Thoracic aorta (tissue), 2 donors: ENCODE measurements at places on chromosomes 2 and 18.

GRCh38 chr2:236259371-236259770 is 4.8 kb downstream of the ASB18 start:
- DNase-seq, result no peak
- no peak overlapping the region for H3K4me3 ChIP-seq
- no peaks in the 10 kb centered on the region for H3K27me3 ChIP-seq
- no peak overlapping the region for H3K27ac ChIP-seq
- H3K4me1 ChIP-seq, result no peaks in the 10 kb centered on the region
- H3K36me3 ChIP-seq, result no peaks in the 10 kb centered on the region

- no peak overlapping the region for H3K27ac ChIP-seq
- H3K27me3 ChIP-seq, result no peaks in the 10 kb centered on the region
- no peaks in the 10 kb centered on the region for H3K4me1 ChIP-seq
- DNase-seq, result no peak
- H3K36me3 ChIP-seq, result no peaks in the 10 kb centered on the region
These were observed 171.1 kb upstream of the MC4R start for GRCh38 chr18:60543646-60544045.

DNA sequence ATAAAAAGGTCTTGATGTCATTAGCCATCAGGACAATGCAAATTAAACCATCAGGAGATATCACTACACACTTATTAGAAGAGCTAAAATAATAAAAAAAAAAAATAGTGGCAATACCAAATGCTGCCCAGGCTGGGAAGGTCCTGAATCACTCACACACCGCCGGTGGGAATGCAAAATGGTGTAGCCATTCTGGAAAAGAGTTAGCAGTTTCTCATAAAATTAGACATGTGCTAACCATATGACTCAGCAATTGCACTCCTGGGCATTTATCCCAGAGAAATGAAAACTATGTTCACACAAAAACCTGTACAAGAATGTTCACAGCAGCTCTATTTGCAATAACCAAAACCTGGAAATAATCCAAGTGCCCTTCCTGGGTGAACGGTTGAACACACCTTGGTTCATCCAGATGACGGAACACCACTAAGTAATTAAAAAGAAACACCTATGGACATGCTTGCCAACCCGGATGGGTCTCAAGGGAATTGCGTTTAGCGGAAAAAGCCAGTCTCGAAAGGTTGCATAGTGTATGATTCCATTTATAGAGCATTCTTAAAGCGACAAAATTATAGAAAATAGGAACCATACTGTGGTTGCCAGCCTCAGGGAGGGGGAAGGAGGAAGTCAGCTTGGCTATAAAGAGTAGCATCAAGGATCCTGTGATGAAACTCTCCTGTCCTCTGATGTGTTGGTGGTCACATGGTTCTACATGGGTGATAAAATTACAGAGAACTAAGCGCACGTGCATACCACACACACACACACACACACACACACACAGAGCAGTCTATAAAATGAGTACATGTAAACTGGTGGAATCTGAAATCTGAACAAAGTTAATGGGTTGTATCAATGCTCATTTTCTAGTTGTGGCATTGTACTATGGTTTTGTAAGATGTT is 4.6 kb downstream of the MBP start:
- no peaks in the 10 kb centered on the region for H3K36me3 ChIP-seq
- no peaks in the 10 kb centered on the region for H3K27me3 ChIP-seq
- peaks cover 56% of the 10 kb centered on the region for H3K4me1 ChIP-seq

- no peaks in the 10 kb centered on the region for H3K36me3 ChIP-seq
- no peak overlapping the region for H3K27ac ChIP-seq
- no peaks in the 10 kb centered on the region for H3K27me3 ChIP-seq
These were observed 360.7 kb downstream of the TMX3 start for GRCh38 chr18:68354176-68354575.

DNA sequence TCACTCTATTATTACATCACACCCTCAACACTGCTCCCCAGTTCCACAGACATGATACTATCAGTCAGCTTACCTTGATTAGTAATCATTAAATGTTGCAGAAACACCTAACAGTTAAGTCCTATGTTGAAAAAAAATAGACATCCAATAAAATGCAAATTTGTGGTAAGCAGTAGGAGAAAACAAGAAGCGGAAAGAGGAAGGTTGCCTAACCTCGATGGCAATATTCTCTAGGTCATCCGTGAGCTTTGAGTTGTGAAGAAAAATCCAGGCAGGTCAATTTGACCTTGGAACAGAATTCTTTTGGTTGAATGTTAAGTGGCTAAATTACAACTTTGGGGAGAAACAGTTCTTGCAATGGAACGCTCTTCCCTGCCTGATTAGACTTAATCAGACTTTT is 264.4 kb downstream of the AFF3 start:
- H3K27ac ChIP-seq, result no peak overlapping the region
- H3K36me3 ChIP-seq, result no peaks in the 10 kb centered on the region
- H3K4me3 ChIP-seq, result no peak overlapping the region
- no peaks in the 10 kb centered on the region for H3K27me3 ChIP-seq

GRCh38 chr2:174436351-174436750 is 40.8 kb downstream of the SCRN3 start:
- no peak overlapping the region for H3K4me3 ChIP-seq
- peaks cover 30% of the 10 kb centered on the region for H3K4me1 ChIP-seq
- H3K27ac ChIP-seq, result no peak overlapping the region
- no peaks in the 10 kb centered on the region for H3K27me3 ChIP-seq
- H3K36me3 ChIP-seq, result no peaks in the 10 kb centered on the region

- DNase-seq, result no peak
- no peaks in the 10 kb centered on the region for H3K36me3 ChIP-seq
- no peak overlapping the region for H3K4me3 ChIP-seq
- H3K4me1 ChIP-seq, result peaks cover 14% of the 10 kb centered on the region
- H3K27ac ChIP-seq, result peak overlapping the region; percentile 76
These were observed 154.3 kb downstream of the TTC32 start for GRCh38 chr2:19747310-19748072.

DNA sequence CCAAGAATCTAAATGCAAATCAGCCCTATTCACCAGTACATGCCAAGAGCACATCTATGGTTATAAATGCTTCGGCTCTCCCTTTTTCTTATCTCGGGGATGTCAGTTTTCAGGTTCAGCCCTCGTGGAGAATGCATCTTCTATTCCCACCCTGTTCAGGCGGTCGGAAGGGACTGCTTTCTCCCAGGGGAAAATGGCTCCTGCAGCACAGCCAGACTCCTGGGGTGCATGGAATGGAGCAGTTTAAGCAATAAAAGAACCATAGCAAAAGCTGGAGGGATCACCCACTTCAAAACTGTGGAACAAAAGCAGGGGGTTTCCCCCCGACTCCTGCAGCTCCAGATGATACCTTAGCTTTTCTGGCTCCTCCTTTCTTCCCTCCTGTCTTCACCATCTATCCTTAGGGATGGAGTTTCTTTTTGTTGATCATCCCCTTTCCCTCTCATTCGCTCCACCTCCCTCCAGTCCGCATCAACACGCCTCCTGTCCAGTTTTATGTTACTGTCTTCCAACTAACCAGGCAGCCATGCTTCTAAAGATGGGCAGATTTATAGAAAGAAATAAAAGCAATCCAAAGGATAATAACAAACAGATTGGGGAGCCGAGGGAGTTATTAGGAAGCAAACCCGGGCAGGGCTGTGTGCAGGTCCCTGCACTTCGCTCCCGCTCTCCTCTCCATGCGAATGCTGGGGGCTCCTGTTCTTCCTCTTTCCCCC is 356.2 kb upstream of the SMIM21 start:
- no peak overlapping the region for H3K4me3 ChIP-seq
- no peak for DNase-seq
- no peaks in the 10 kb centered on the region for H3K36me3 ChIP-seq
- peaks cover 4% of the 10 kb centered on the region for H3K27me3 ChIP-seq

- no peak overlapping the region for H3K4me3 ChIP-seq
- H3K27me3 ChIP-seq, result no peaks in the 10 kb centered on the region
- no peak overlapping the region for H3K27ac ChIP-seq
- H3K4me1 ChIP-seq, result no peaks in the 10 kb centered on the region
- no peak for DNase-seq
These were observed 135.8 kb downstream of the IKZF2 start for GRCh38 chr2:213015387-213016165.

DNA sequence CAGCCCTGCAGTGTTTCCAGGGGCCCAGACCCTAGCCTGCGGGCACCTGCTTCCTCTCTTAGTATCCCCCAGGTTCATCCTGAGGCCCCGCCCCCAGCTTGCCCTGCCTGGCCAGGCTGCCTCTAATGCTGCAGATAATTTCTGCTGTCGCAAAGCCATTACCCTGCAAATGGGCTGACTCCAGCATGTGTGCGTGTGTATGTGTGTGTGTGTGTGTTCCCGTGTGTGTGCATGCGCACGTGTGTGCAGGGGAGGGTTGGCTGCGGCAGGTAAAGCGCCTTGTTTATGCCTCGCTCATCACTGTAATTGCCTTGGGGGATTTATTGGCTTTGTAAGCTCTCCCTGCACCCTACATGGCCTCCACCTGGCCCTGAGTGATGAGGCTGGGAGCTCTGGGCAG is 7.6 kb upstream of the PRSS56 start:
- H3K27me3 ChIP-seq, result no peaks in the 10 kb centered on the region
- DNase-seq, result no peak
- no peak overlapping the region for H3K27ac ChIP-seq
- H3K4me1 ChIP-seq, result no peaks in the 10 kb centered on the region
- no peak overlapping the region for H3K4me3 ChIP-seq
- H3K36me3 ChIP-seq, result no peaks in the 10 kb centered on the region

DNA sequence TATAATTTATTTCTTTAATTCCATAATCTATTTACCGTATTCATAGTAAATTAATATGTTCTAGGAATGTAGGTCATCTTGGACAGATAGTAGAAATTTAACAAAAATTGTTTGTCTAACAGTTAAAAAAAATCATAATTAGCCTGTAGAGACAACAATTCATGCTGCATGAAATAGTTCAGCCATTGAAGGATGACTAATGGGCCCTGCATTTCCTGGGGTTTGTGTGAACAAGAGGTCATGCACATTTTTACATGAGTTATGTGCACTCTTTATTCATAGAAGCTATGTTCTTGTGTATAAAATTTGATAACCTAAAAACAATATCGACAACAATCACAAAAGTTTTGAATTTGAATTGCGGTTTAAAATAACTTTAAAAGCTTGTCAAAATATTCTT is 1663.6 kb downstream of the SUCLG1 start:
- no peaks in the 10 kb centered on the region for H3K4me1 ChIP-seq
- no peak for DNase-seq
- H3K4me3 ChIP-seq, result no peak overlapping the region
- H3K27ac ChIP-seq, result no peak overlapping the region
- no peaks in the 10 kb centered on the region for H3K27me3 ChIP-seq

DNA sequence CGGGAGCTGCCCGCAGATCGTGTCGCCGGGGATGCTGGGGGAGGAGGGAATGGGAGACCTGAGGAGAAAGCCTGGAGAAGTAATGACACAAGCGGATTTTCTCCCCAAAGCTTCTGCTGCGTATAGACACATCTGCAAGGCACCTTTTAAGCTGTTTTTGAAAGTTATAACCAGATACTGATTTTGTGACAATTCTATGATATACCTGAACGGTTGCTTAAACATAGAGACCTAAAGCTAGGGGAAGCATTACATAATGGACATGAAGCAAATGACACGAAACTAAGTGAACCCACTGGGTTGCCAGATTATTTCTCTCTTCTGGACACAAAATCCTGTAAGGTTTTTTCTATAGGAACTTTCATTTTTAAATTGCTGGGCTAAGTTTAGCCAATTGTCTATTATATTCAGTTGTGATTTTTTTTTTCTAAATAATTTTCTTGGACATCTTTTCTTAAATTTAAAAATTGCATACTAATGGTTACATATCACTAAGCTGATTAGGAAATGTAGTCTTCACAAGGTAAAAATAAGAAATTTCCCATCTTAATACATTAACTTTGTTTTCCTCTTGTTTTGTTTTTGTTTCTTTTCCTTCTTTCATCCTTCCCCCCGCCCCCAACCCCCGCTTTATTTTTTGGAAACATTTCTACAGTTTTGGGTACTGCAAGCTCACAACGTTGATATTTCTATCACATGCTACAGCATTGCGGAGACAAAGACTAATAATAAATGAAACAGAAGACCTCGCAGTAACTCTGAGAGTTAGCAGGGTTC is 1.3 kb downstream of the OSBPL6 start:
- peak overlapping the region; percentile 86 for H3K4me3 ChIP-seq
- DNase-seq, result no peak
- peak overlapping the region; percentile 81 for H3K27ac ChIP-seq
- H3K4me1 ChIP-seq, result peaks cover 14% of the 10 kb centered on the region

GRCh38 chr2:24922556-24922955 is 2.5 kb upstream of the ADCY3 start:
- H3K4me1 ChIP-seq, result peaks cover 29% of the 10 kb centered on the region
- no peaks in the 10 kb centered on the region for H3K27me3 ChIP-seq
- DNase-seq, result no peak

DNA sequence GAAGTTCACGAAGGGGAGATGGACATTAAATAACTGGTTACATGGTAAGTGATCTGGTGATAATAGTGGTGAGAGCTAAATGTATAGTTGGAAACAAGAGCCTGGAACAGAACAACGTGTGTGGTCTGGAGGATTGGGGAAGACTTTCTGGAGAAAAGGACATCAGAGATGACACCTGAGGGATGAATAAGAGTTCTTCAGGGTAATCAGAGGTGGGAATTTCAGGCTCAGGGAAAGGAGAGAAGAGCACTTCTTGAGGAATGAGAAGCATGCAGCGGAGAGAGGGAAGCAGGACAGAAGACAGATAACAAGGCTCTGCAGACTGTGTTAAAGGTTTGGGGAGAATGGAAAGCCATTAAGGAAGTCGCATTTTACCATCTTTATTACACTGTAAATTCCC is 450.7 kb downstream of the TNS1 start:
- no peak overlapping the region for H3K4me3 ChIP-seq
- no peak overlapping the region for H3K27ac ChIP-seq
- H3K4me1 ChIP-seq, result peaks cover 13% of the 10 kb centered on the region

DNA sequence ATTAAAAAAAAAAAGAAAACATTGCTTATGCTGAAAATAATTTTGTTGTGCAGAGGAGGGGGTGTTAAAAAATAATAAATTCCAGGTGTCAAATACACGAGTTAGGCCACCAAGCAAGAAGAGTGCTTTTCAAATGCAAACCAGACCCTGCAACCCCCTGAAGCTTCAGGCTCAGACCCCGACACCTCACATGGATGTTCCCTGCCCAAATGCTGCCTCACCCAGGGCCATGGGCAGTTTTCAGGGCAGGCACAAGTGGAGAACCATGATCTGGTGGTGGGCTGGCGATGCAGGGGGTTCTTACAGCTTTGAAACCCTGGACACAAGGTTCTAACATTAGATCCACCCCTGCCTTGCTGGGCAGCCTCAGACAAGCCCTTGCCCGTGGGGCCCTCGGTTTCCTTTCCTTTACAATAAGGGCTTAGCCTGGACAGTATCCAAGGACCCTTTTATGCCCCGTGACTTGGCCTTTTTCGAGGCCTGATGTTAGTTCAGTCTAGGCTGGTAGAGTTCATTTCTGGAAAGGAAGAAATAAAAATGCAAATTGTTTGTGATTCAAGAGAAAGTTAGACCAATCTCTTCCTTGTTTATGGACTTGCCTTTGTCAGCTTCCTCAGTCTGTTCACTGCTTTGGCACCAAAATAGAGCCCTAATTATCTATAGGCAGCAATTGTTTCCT is 168.7 kb downstream of the DDX1 start:
- no peaks in the 10 kb centered on the region for H3K4me1 ChIP-seq
- no peaks in the 10 kb centered on the region for H3K27me3 ChIP-seq
- no peak overlapping the region for H3K4me3 ChIP-seq
- no peak overlapping the region for H3K27ac ChIP-seq
